ENCODE measurements at places on chromosomes 3 and 15.

DNA sequence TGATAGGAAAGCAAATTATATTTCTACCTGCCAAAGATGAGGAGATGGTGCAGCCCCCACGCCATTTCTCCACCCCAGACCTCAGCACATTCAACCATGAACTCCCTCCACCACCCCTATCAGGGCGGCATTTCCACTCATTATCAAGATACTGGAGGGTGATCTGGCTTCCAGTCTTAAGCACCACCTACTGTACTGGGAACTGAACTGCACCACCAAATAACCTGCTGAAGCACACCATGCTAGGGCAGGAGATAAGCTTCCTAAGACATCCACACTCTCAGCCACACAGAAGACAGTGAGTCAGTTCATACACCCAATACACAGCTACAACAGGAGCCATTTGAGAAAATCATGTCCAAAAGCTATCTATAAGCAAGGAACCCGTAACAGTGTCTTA, 98.8 kb downstream of the FGF7 start:
- no peak for DNase-seq

DNA sequence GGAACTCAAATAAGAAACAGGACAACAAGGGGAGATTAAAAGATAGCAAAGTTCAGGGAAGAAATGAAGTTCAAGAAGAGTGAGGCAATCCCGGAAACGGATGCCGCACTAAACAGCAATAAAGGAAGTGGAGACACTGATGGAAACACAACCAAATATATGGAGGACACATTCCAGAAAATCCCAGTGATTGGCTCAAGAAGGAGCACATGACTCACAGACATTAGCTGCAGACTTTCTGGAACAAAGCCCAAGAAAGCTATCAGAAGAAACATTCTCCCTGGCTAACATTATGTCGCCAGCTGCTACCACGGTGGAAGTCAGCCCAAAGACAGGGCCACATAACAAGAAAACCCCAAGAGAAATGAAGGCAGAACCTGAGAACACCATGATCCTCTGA, 18.1 kb upstream of the VGLL4 start:
- no peak for DNase-seq

DNA sequence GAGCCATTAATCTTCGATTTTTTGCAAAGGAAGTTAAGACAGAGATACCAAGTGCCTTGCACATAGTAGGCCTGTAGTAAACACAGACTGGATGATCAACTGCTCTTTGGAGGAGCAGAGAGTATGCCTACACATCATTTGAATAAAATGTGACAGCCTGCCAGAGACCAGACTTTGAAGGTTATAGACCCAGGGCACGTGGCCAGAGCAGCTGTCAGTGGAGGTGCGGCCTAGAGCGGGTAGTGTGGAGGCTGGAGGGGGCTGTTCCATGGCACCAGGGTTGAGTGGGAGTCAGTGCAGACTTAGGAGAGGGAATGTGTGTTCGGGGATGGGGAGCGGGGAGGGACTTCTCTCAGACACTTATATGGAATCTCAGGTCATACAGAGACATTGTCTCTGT, 80.8 kb downstream of the SMAD3 start:
- DNase-seq: no peak

DNA sequence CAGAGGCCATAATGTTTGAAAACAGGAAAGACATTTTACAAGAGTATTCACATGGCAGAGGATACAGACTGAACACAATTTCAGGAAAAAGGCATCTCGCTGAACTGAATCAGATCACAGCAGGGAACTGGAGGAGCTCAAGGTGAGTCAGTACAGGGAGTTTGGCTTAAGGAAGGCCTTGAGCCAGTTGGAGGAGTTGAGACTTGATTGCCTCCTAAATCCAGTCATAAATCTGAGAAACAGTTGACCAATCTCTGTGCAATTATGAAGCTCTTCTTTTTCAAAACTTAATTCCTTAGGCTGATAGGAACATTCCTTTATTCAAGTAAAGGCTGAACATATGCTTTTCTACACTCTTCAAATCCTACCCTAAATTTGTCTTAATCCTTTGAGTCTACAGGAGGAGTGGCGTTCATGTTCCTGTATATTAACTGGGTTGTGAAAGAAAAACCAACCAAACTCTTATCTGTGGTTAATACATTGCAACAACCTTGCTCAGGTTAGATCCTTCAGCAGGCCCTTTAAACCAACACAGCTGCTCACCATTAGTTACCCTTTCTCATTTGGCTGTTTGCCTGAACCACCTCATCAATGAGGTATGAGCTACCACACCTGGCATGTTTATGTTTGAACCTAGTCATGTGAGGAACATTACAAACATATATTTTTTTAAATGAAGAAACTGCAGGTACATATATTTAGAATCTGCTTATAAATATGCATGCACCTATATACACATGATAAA, 404.1 kb upstream of the ATP11B start:
- DNase-seq: peak; percentile 94

GRCh38 chr3:194588741-194589140, 44.5 kb downstream of the TMEM44 start:
- DNase-seq: no peak

DNA sequence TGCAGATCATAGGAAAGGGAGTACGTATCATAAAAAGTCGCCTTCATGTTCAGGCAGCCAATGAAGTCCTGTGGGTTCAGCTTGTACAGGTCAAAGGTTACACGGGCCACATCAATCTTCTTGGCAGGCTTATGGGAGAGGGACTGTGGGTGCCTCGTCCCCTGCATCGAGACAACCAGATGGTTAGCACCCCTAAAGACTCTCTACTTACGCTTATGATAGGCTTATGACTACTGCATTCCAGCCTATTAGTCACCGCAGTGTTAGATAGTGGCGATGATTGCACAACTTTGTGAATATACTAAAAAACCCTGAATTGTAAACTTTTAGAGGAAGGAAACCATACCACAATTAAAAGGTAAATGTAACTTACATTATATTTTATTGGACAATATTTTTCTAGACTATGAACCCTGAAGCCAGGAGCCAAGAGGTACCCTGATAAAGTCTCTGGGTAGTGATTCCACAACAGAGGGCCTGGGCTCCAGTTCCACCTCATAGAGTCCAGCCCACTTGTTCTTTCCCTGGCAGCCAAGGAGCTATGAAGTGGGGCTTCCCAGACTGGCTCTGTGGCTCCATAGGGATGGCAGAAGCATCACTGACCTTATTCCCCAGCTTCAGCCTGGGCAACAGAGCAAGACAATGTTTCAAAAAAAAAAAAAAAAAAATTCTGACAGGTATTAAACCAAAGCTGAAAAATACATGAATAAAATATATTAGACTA, 2.5 kb upstream of the FANCD2 start:
- DNase-seq: no peak

GRCh38 chr3:57500506-57500905, 43.6 kb downstream of the DNAH12 start:
- no peak for DNase-seq

- no peak for DNase-seq
Observed at GRCh38 chr3:21273259-21274025, 477.6 kb downstream of the ZNF385D start.

- DNase-seq: no peak
Observed at GRCh38 chr15:85582131-85583079, 202.0 kb downstream of the AKAP13 start.

DNA sequence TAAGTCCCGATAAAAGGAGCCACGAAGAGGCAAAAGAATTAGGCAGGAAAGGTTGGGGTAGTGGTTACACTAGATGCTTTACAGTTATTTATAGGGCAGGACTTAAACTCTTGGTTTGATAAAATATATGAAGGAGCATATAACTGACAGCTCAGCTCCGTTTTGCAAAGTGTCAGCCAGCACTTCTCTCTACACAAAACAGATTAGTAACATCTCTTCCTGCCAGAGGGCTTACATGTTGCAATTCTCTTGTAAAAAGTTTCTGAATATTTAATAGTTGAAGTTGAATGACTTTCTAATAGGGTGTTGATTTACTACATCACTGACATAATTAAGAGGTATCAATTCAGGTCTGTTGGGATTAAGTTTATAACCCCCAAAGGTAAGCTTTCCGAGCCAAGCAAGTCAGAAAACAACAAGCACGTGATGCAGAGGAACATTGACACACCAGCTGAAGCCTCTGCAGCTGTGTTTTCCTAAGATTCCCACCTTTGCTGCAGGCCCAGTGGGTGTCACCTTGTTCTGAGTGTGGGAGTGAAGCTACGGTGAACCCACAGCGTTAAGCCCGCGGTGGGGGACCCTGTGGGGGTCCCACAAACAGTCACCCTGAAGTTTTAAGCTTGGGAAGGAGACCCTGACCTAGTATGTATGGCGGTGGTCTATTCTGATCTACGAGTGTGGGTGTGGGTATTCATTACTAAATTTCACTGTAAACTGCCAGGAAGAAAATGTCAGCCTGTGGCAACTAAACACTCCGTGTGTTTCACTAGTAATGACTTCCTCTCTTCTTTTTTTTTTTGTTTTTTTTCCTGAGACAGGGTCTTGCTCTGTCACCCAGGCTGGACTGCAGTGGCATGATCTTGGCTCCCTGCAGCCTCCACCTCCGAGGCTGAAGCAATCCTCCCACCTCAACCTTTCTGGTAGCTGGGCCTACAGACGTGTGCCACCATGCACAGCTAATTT, 22.0 kb upstream of the ATP13A3 start:
- DNase-seq: no peak

GRCh38 chr3:133532951-133533350, 40.5 kb upstream of the CDV3 start:
- DNase-seq: no peak

- peak; percentile 6 for DNase-seq
Observed at GRCh38 chr3:126399351-126399735, 4.6 kb downstream of the CFAP100 start.

DNA sequence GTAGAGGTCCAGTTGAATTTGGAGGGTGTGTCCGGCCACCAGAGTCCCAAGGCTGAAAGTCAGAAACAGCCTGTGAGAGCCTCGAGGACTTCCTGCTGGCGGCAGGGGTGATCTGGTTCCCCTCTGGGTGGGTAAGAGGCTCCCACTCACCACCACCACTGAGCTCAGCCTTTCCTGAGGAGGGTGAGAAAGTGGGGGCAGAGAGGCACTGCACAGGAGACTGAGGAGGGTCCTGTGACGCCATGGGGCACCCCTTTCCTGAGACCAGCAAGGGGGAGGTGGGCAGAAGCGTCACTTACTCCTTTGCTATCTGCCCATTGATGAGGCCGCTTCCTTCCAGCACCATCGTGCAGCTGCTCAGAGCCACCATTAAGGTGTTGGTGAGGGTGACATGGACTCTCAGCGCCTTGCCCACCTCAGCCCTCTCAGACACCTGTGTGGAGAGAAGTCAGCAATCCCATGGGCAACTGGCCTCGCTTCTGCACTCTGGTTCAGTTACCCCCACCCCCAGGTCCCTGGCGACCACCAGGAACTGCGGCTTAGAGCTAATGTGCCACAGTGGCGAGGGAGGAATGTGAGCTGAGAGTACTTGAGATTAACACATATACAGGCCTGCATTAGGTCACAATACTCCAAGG, 10.0 kb upstream of the TGM5 start:
- DNase-seq: no peak

DNA sequence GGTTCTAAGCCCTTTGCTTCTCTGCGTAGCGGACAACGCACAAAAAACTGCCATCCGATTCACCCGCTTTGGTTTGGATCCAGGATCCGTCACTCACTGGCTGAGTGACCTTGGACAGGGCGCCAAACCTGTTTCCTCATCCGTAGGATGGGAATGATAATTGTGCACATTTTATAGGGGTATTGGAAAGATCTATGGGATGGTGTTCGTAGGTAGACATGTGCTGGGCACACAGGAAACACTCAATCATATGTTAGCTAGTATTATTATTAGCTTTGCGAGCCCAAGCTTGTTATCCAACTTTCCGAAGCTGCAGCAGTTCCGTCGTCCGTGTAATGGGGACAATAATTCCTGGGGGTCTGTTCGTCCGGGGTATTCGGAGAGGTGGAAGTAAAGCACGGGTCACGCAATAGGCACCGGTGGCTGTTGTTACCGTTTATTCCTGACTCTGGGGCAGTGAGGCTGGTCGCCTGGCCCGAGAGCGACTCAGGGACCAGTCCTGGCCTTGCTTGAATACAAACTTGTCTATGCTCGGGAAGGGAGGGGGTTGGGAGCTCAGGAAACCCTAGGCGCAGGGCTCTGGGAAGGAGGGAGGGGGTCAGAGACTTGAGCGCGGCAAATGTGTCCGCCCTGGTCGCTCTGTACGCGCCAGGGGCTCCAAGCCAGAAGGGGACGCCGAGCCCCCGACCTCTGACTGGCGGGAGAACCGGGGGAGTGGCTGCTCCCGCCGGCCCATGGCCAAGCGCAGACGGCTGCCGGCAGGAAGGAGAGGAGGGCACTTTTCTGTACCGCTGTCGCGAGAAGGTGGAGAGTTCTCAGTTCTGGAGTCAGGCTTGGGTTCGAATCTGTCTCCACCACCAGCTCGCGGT, 1.3 kb downstream of the SPSB4 start:
- no peak for DNase-seq

- peak; percentile 99 for DNase-seq
Observed at GRCh38 chr15:69593981-69594966, 141.7 kb downstream of the RPLP1 start.

DNA sequence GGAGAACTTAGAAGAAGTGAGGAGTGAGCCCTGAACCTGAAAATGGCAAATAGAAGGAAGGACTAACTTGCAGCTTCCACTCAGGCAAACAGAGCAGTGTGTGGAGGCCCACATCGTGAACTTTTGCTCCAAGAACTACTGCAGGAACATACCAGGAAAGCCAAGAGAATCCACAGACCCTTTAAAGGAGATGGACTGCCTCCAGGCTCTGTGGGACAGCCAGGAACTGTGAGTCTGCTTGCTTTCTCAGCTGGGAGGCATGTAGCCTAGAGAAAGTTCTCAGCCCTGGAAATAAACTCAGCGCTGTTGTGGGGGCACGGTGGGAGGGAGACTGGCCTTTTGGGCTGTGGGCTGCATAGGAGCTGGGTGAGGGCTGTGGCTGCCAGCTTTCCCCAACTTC, 93.0 kb downstream of the SNRK start:
- DNase-seq: no peak

GRCh38 chr3:64088408-64089205, 65.3 kb upstream of the PSMD6 start:
- DNase-seq: no peak

DNA sequence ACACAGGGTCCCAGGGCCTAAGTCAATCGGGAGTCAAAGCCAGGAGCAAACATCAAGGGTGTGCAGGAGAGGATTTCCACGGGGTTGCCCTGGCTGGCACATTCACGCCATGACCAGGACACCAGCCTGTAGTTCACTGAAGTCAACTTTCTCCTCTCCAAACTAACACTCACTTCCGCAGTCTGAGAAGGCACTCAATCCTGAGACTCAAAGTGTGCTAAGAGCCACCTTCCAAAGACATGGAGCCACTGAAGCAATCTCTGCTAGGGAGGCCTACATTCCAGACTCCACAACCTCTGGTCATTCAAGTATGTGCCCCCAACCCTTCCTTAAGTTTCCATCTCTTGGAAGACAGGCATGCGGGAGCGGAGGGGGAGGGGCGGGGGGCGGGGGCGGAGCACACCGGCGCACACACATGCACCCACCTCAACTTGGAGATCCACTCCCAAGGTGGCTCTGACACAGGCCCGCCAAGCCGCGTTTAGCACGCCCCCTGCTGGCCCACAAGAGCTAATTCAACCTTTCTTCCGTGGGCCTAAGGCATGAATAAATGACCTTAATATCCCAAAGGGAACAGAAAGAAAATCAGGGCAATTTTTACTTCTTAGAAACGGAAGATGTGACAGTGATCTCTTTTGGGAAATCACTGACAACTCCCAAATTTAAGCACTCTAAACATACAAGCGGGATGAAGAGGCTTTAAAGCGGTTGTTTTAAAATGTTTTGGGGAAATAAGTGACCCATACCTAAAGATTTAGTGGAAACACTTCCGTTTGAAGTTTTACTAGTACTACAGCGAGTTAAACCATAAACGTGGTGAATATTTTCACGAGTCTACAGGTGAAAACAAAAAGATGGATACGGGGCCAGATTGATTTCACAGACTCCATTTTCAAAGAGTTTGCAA, 162.5 kb upstream of the CHRNA7 start:
- no peak for DNase-seq

GRCh38 chr15:86624261-86625036, 544.8 kb downstream of the AGBL1 start:
- peak; percentile 6 for DNase-seq
